ENCODE measurements at places on chromosomes 1 and 21. TPM values are rescaled to one million over a fixed set of nuclear protein-coding genes. Genes with fewer than 3 reads are reported as not detected.

DNA sequence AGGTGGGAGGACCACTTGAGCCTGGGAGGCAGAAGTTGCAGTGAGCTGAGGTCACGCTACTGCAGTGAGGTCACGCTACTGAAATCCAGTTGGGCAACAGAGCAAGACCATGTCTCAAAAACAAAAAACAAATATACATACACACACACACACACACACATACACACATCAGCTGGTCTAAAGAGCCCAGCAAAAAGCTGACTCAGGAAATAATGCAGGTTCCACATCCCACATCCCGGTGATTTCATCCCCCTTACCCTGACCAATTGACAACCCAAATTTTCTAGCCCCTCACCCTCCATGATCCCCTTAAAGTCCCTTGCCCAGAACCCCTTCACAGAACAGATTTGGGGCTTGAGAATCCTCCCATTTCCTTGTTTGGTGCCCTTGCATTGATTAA is 11.9 kb upstream of the CFHR4 start:
- no peak for DNase-seq

DNA sequence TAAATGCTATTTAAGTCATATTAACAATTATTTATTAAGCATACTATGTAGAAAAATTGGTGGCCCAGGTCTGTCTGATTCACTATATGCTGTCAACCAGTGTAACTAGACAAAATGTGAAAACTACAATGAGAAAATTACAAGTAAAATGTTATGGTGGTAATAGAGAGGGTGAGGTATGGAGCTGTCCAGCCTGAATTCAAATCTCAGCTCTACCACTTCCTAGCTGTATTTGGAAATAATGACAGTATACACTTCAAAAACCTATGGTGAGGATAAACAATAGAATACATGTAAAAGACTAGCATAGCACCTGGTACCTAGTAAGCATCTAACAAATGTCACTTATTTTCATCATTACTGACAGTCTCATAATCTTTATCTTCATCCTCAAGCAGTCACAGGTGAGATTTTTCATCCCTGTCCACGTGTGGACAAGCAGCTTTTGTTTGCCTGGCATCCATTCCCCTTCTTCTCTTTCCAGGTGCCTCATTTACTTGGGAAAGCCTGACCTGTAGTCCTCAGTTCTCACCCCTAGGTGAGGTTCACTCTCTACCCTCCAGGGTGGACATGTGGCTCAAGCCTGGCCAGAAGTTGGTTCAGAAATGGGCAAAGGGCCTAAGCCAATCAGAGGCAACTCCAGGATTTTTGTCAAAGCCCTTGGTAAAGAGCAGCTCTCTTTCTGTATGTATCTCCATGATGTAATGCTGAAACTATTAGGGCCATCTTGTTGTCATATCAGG is 29.5 kb downstream of the EGLN1 start:
- DNase-seq: no peak

GRCh38 chr1:87291107-87291506 is 37.6 kb upstream of the LMO4 start:
- no peak for DNase-seq

TSACC gene
- 1.5 TPM for polyA plus RNA-seq

DNA sequence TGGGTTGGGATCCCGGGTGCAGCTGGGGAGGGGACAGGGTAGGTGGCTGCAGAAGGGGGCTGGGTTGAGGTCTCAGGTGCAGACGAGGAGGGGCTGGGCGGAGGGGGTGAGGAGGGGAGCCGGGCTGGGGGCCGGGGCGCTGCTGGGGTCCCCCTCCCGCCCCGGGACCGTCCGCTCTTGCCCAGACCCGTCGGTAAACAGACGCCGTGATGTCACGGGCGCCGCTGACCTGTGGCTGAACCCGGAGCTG is 22.3 kb downstream of the DHRS3 start:
- DNase-seq: no peak

Measured in forelimb muscle (tissue), 1 donor.